Esophagus squamous epithelium (tissue), 5 donors: ENCODE measurements at places on chromosomes 5 and 9.

- no peak for DNase-seq
Observed at GRCh38 chr9:106482733-106483132, 380.2 kb upstream of the ZNF462 start.

DNA sequence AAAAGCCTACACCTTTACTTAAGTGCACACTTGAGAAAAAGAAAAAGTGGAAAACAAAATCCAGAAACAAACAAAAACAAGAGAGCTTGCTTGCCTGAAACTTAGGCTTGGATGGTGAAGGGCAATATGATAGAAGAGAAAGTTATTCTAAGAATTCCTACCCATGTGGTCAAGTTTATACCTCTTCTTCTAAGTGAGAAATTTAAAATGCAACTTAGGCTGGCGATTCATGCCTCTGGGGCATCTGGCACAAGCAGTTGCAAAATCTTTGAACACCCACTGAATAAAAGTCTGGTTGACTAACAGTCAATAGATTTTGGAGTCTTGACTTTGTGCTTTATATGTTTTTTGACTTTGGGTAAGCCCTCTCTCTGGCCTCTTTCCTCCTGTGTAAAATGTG, 239.6 kb downstream of the KDM4C start:
- no peak for DNase-seq

DNA sequence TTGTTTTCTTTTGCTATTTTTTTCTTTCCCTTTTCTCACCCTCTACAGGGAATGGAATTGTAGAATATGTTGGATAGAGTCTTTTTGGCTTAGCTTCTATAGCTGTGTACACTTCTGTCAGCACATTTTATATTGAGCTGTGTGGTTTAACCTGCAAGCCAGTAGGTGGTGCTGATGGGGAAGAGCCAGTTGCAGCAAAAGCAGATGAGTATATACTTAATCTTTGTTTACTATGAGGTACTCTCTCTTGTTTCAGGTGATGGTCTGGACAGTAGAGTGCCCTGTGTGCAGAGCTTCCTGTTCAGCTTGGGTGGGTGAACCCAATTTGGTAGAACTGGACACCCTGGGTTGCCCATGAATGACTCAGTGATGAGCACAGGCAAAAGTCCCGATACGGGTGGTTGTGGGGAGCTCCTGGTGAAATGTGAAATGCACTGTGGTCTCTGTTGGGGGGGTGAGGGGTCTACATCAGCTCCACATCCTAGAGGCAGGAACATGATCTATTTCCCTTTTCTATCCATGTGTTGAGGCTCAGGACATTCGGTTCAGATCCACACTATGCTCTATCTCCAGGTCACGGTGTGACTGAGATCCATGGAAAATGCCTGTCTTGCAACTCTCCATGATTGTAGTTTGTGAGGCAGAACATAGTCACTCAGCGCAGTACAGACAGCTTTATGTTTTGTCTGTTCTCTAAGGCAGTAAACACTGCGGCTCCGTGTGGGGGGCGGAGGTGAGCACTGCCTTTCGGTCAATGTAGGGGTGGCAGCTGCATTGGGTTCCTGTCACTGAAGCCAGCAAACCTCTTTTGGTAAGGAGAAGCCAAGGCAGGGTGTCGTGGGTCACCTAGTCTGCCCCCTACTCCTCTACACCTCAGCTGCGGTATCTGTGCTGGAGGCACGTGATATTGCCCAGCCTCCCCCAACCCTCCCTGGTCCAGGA, 353.2 kb downstream of the PRR16 start:
- no peak for DNase-seq

DNA sequence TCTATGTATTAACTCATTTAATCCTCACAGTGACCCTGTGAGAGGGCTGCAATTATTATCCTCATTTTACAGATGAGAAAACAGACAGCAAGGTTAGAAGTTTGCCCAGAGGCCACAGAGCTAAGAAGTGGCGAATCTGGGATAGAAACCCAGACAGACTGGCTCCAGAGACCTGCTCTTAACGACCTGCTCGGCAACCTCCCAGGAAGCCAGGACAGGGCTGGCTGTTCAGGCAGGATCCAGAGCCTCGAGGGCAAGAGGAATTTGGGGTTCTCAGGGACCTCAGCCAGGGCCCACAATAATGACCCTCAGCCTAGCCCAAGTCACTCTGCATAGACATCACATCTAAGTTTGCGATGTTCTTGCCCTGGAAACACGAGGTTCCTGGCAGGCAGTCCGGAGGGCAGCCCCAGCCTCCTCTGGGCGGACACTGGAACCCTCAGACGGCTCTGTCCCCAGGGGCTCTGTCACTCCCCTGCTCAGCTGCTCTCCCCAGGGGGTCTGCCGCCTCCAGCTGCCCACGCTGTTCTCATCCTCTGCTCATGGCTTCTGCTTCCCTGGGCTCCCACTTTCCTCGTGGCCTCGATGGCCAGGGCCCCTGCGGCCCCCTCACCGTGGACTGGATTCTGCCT, 138.5 kb upstream of the ERCC6L2 start:
- DNase-seq, result no peak

DNA sequence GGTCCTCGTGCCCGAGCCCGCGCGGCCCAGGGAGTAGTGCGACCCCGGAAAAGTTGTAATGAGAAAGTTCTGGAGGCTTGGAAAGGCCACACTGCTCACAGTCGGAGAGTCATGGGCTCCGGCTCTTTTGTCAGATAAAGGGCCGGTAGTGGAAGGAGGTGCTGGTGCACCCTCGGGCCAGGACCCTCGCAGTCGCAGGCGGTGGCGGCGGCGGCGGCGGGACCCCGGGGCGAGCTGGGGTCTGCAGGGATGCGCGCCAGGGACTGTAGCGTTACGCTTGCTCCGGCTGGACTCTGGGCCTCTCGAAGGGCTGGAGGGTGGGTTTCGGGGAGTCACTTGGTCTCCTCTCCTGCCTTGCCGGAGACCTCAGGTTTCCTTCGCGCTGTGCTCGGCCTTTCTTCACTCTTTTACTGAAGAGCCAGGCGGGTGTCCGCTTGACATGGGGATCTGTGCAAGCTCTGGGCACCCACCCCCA, 1.5 kb downstream of the RORB start:
- no peak for DNase-seq

DNA sequence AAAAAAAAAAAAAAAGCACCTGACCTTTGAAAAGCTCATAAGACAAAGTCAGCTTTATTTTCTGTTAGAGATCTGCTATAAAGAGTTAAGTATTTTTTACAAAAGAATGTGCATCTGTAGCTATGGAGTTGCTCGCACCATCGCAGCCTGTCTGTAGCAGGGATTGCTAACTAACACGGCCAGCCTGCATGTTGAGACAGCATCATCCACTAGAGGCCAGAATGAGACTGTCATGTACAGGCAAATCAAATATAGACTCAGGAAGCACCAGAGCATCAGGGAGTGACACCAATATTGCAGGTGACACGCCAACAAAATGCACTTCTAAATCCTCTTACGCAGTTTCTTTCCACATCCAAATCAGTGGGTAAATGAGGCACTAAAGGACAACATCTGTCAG, 136.3 kb upstream of the RASEF start:
- DNase-seq, result no peak

DNA sequence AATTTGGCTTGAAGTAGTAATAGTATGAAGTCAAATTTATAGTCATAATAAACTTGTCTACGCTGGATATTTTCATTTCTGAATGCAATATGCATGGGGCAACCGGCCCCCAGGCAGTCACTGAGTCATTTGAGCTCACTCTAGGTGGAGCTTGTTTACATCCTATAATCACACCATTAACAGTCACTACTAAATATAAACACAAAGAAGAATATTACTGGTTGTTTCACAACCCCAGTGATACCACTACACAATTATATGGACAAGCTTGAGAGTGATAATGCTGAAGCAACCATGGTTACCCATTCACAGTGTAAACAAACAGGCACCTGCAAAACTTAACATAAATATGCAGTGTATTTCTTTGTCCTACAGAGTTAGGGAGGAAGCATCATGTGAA, 68.7 kb downstream of the MARCHF3 start:
- DNase-seq, result no peak

- no peak for DNase-seq
Observed at GRCh38 chr9:1505489-1505888, 455.3 kb downstream of the DMRT2 start.

DNA sequence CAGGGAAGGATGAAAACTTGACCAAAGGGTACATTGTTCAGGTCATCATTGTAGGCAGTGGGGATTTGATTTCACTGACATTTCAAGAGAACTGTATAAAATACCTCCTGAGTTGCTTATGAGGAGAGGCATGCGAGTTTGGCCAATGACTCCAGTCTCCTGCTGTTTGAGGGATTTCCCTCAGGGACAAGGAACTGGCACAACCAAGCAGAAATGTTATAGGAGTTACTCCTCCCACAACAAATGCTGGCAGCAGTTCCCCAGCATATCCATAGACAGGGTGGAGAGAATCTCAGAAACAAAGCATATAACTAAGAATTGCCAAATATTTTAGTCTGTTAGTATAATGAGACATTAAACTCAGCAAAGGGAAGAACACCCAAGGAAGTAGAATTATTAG, 47.2 kb upstream of the FBXL7 start:
- no peak for DNase-seq

DNA sequence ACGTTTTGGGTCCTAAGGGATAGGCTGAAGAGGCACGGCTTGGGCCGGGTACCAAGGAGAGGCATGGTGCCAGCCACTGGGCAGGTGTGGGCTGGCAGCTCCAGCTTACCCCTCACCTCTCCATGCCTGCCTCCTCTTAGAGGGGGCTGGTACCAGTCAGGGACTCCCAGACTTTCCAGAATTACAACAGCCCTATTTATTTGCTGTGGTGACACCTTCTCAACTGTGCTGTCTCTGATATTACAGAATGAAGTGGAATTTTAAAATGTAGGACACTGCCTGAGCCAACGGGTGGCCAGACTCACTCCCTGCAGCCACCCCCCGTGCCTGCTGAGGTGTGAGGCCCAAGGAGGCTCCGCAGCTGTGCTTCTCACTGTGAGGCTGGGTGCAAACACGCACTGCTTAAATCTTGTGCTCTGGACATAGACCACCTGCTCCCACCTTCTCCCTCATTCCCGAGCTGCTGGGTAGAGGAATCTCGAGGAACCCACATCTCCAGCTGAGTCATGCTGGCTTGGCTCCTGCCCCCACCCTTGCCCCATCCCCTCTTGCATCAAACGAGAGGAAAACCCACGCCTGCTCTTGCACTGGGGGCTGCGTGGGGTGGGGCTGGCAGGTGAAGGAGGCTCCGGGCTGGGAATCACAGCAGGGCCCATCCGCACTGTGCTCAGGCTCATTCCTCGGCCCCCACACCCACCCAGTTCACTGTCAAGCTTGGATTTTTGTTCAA, 47.9 kb downstream of the PRRT1B start:
- no peak for DNase-seq

DNA sequence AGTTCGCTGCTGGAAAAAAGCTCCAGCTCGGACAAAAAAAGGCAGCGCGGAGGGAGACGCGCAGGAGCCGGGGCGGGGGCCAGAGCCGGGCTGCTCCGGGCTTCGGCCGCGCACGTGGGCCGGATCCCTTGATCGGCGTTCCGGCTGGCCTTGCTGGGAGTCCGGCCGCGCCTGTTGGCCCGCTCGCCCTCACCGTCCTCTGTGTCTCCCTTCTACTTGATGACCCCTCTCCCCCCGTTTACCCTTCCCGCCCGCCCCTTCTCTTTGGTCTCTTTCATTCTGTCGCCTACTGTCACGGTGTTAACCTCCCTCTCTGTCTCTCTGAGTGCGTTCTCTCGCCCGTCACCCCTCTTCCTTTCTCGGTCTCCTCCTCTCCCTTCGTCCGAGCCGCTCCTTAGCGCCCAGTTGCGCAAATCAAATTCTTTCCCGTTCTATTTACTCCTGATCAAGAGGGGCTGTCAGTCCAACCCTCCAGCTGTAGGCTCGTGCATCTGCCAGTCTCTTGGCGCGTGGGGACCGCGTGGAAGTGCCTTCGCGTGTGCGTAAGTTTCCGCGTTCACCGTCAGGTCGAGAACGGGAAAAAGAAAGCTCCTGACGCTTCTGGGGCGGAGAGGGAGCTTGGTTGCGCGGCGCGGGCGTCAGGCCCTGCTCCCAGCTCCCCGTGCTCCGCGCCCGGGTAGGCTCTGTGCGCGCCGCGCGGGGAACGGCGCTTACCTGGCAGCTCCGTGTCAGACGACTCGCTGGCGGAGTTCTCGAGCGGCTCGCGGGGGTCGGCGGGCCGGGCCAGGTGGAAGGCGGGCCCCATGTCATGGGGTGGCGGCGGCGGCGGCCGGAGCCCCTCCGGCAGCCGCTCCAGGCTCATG, 798 bp downstream of the PITX1 start:
- no peak for DNase-seq

- no peak for DNase-seq
Observed at GRCh38 chr5:133843911-133844310, 124.5 kb downstream of the C5orf15 start.

- DNase-seq, result no peak
Observed at GRCh38 chr5:75907651-75908050, 175.5 kb upstream of the SV2C start.

GRCh38 chr9:121210536-121210935, 8.9 kb upstream of the RAB14 start:
- DNase-seq, result no peak

GRCh38 chr5:153823036-153823435, 215.7 kb downstream of the FAM114A2 start:
- no peak for DNase-seq

- DNase-seq, result no peak
Observed at GRCh38 chr5:43376496-43377140, 35.6 kb downstream of the CCL28 start.

DNA sequence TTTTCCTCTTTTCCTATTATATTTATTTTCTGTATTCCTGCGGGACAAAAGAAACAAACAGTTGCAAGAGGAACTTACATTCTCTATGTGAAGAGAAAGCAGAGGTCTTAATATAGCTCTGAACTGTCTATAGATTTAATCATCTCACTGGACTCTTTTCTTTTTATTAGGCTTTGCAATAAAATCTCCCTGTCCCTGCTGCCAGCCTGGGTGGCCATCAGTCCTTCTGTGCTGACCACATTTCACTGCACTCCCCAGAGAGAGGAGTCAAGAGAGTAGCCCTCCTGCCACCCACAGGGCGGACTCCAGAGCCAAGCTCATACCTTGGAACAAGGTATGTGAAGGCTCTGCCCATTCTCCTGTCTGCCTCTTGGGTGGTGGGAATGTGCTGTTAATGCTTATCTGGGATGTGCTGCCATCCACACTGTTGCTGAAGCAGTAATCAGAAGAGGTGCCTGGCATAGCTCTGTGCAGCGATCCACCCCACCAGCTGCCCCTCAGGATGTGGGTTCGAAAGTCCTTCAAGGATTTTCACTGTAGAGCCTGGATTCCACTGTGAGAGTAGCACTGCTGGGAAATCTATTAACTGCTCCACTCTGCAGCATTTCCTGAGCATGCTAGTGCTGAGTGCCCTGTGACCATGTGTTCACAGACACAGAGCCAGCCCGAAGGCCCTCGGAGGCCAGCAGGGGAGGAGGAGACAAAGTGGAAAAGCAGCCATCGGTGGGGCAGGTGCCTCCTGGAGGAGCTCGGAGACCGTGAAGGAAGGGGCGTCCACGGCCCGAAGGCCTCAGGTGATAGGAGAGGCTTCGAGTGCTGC, 334.6 kb downstream of the MED10 start:
- DNase-seq, result no peak
